ENCODE measurements at places on chromosomes 13 and 19.

DNA sequence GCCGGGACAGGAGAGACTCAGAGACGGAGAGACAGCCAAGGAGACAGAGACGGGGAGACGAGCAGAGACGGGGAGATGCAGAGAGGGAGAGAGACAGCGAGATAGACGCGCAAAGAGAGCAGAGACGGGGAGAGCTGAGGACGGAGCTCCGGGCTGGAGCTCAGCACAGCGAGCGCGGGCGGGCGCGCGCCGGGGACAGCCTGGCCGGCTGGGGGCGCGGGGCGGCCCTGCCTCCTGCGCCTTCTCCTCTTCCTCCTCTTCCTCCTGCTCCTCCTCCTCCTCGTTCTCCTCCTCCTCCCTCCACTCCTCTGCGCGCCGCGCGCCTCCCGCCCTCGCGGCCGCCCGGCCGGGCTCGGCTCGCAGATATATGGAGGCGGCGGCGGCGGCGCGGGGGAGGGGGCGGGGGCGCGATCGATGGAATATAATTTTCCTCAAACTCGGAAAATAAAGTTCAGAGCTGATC lies at the start of gene ERFL:
Gene ERFL (minus strand): TSS at position 229 of the 463 bp plus-strand sequence. CDS start 15,530 bp downstream, outside the sequence.
- no peak for DNase-seq

DNA sequence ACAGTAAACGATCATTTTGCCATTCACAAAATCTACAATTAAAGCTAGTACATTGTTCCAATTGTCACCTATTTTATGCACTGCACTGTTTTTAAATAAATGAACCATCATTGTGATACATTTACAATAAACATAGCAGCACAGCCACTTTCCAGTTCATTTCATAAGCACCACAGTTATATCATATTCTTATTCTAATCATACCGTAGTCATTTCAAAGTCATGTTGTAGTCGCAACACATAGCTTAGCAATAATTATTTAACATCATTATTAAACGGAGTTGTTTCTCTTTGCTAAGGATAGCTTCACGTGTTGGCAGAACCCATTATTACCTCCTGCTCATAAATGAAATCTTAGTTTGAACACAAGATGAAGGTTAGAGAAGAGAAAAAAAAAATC lies 2.2 kb upstream of the PCDH9 start:
- no peak for DNase-seq

- DNase-seq, result no peak
Observed at GRCh38 chr13:59373341-59373740, 790.4 kb downstream of the DIAPH3 start.

DNA sequence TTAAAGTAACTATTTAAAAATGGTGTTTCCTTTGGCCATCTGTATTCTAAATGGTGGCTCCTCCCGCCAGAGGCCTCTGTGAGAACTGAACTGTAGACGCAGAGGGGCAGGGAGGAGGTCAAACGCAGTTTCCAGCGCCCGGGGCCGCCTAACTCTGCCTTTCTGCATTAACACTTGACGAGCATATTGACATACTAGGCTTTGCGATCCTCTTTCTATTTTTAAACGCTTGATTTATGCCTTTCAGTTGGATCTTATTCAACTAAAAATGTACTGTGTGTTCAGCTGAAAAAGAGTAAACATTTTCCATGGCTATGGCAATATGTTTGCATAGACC lies 74.7 kb downstream of the SPACA7 start:
- DNase-seq, result no peak

GRCh38 chr13:52127378-52127777 lies 1.5 kb downstream of the NEK5 start:
- no peak for DNase-seq

DNA sequence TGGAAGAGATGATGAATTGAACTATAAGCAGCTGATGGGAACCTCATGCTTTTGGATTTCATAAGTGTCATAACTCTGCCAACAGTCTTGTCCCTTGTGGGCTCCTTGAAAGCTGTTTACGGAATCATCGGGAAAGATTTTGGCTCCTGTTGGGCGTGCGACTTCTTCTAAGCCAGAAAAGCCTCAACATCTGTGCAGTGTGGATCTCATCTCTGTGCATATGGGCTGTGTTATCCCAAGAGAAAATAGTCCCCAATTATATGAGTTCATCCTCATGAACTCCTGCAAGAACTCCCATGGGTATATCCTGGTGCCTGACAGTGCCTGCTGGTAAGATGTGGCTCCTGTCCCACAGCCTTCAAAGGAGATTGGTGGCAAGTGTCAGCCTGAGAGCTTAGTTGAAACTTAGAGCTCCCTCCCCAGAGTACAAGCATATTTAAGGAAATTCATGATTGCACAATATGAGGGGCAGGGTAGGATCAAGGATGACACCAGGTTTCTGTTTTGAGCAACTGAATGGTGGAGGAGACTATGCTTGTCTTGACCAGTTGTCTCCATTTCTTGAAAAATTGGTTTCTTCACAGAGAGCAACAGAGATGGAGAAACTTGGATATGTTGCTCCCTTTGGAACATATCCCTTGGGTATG lies 243.5 kb downstream of the ITGBL1 start:
- DNase-seq, result no peak

DNA sequence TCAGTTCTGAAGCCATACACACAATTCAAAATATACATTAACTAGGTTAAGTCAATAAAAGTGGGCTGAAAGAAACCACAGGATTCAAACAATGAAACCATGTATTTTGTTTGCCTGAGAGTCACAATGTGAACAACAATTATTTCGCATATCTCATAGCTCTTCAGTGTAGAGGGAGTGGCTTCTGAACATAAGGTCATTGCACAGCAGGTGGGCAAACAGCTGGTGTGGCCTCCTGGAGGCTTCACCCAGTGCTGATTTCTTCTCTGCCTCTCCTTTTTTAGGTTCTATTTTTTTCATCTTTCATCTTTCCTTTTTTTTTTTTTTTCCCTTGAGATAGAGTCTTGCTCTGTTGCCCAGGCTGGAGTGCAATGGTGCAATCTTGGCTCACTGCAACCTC lies 40.4 kb upstream of the ZNF254 start:
- no peak for DNase-seq

GRCh38 chr19:47601180-47601904 lies 7.6 kb upstream of the BICRA start:
- no peak for DNase-seq

DNA sequence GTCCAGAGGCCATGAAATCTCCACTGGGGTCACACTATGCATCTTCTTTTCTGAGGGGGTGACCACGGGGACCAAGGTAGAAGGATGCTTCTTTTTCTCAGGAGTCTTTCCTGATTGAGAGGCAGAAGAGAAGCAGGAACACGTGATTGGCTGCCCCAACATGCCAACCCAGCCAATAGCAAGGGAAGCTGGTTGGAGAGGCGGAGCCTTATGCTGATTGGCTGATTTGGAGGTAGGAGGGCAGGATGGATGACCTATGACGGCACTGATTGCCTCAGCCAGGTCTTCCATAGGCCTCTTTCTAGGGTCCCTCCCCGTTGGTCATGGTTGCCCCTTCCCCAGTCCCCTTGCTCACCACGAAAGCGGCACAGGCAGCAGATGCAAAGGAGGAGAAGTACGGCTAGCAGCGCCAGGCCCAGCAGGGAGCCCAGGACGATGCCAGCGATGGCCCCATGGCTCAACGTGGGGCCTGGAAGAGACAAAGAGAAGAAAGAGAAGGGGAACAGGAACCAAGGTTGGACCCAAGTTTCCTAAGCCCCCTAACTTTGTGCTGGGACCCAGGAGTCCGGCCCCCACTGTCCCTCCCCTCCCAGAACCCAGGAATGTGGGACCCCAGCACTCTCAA lies 8.0 kb downstream of the VSIG10L start:
- DNase-seq, result no peak

GRCh38 chr19:46484656-46485055 lies 11.0 kb downstream of the PNMA8B start:
- DNase-seq, result no peak

GRCh38 chr13:109627649-109628048 lies 158.7 kb downstream of the IRS2 start:
- no peak for DNase-seq

DNA sequence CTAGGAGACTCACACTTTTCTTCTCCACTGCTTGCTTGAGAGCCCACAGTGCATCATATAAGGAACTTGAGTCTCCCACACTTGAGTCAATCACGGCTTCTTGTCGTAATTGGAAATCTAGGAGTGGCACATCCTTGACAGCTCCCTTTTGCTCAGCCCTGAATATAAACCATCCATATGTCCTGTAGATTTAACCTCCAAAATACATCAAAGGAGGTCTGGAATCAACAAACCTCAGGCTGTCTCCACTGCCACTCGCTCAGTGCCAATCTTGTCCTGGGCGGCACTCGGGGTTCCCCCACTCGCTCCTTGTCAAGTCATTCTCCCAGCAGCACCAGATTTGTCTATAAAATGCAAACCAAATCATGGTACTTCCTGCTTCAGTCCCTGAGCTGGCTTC lies 84.4 kb upstream of the UQCRFS1 start:
- DNase-seq, result no peak

DNA sequence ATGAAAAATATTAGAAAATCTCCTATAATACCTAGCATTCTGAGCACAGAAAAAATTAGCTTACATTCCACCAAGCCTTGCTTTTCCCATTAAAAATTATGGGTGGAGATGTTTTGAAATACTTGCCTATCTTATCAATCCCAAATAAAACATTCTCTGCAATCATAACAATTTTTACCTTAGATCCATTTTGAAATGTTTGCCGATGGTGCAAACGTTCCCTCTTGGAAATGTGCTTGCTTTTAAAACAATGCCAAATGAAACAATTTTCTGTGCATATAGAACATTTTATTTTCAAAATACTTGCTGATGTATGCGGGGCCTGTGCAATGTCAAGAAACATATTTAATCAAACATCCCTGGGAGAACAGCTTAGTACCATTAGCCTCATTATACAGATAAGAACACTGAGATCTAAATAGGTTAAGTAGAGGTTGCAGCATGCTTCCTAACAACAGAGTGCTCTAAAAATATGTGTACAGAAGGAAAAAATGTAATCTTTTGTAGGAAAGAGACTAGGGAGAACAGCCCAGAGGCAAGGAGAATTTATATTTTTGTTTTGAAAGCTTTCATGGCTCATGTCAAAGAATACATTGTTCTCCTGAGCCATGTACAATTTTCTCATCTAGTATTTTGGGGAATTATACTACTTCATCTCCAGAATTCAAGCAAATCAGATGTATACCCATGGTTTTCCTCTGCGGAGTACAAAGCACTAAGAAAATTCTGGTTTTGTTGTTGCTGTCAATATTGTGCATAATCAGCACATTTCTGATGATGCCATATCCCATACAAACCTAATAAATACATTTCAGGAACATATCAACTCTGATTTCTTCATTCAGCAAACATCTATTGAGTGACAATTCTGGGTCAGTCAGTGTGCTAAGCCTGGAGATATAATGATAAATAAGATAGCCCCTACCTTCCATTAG lies 25.9 kb upstream of the FNDC3A start:
- DNase-seq, result no peak

DNA sequence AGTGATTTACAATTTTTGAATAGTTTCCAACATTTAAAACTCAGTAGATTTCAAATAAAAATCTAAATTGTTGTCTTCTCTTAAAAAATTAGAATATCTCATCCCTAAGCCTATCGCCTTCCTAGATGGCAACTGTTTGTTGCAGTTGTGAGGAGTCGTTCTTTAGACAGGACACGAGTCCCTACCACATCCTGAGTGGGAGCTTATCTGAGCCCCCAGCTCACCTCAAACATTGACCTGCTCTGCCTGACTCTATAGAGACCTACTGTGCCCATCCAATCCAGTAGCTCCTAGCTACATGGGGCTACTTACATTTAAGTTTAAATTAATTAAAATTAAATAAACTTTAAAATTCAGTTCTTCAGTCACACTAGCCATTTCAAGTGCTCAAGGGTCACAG lies 434.7 kb downstream of the FOXO1 start:
- no peak for DNase-seq

DNA sequence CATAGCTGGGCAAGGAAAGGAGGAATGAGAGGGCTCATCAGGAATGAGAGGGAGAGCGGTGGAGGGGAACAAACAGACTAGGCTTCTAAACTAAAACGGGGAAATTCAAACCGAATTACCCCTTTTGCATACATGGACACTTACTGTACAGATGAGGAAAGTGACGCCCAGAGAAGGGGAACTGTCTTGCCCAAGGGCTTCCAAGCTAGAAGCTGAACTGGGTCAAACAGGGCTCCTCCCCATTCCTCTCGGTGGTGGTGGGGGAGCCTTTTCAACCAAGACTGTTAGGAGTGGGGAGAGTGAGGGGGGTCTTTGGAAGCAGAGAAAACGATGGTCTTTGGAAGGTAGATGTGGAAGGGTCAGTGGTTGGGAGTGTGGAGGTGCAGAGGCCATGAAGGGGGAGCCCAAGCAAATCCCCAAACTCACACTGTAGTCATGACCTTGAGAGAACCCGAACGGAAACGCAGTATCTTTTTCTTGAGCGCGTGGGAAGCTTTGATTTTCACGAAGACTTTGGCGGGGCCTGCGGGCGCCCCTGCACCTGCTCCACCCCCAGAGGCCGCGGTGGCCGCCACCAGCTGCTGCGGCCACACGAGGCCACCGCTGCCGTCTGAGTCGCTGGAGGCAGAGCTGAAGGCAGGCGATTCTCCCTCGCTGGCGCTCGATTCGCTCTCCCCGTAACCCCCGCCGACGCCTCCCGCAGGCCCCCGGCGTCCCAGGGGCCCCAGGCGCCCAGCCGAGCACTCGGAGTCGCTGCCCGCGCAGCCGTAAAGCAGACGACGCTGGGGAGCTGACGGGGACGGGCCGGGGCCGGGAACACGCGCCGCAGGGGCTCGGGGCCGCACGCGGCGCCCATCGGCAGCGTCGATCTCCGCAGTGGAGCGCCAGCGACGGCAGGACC lies 12.3 kb upstream of the GNG8 start:
- DNase-seq, result no peak

DNA sequence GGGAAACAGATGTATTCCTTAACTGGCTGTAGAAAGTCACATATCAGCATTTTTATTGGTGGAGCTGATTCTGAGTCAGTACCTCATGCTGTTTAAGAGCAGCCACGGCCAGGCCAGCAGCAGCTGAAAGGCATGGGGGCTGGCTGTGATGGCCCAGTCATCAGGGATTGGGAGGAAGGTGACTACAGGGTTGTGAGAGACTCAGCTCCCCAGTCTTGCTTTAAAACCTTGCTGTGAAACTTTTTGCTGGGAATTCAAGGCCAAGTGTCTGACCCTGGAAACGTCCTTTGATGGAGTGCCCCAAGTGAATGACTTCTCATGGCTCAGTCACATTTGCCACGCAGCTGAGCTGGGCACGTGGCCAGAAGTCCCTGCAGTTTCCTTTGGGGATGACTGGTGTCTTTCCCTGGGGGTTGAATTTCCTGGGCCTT lies 39.1 kb upstream of the RNF113B start:
- DNase-seq, result no peak

GRCh38 chr13:46131705-46132104 lies 26.9 kb upstream of the CPB2 start:
- DNase-seq, result no peak

DNA sequence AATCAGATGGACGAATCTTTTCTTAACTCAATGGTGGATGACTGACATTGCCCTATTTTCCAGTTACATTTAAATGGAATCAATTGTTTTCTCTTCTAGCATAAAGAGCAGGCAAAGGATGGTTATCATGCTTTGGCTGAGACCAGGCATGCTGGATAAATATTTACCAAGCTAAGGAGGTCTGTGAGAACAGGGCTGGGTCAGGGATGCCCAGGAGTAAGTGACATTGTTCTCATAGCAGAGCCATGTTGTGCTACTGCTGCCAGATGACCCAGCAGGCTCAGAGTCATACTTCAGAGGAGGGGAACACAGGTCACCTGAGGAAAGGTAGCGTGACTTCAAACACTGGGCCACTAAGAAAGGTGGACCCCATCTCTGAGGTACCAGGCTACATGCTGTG lies 116.0 kb upstream of the RNF113B start:
- DNase-seq, result no peak

GRCh38 chr13:30141775-30142485 lies 165.4 kb downstream of the KATNAL1 start:
- DNase-seq, result no peak
